Posterior vena cava (tissue), 2 donors: ENCODE measurements at places on chromosomes 4 and X. TPM values are rescaled to one million over a fixed set of nuclear protein-coding genes. Genes with fewer than 3 reads are reported as not detected.

DNA sequence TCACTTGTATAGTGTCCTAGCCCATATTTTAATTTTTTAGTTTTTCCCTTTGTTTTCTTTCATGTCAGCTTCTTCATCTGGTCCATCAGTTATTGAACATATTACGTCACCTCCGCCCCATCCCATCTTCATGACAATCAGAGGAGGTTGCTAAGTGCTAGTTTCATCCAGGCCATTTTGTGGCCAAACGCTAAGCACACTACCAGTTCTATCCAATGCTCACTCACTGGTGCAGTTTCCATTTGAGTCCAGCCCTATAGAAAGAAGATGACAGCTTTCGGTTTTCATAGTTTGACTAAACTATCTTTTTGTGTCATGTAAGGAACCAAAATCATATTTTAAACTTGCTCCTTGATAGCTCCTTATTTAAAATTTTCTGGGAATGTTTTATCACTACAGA is 304.2 kb downstream of the TENM3 start:
- no peak for DNase-seq

GRCh38 chr4:122450847-122451246 is 5.7 kb downstream of the IL2 start:
- DNase-seq: no peak

DNA sequence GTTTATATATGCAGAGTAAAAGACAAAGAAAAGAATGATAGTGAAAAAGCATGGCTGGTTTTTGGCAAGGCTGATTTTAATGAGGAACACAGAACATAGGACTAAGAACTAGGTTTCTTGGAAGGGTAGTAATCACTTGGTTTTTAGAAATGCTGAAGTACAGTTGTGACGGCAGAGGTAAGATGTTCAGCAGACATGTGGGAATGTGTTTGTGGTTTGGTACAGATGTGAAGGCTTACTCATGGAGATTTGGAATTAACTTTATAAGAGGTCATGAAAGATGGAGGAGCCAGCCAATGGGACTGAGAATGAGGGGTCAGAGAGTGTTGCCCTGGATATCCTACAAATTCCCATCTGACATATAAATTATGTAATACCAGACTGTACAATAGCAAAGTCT is 243.6 kb downstream of the NPFFR2 start:
- DNase-seq: no peak

Gene FDCSP
- not detected for total RNA-seq

- DNase-seq: no peak
Observed at GRCh38 chrX:42087960-42088359, 164.6 kb upstream of the CASK start.

- no peak for DNase-seq
Observed at GRCh38 chrX:66203114-66203513, 39.1 kb downstream of the HEPH start.

DNA sequence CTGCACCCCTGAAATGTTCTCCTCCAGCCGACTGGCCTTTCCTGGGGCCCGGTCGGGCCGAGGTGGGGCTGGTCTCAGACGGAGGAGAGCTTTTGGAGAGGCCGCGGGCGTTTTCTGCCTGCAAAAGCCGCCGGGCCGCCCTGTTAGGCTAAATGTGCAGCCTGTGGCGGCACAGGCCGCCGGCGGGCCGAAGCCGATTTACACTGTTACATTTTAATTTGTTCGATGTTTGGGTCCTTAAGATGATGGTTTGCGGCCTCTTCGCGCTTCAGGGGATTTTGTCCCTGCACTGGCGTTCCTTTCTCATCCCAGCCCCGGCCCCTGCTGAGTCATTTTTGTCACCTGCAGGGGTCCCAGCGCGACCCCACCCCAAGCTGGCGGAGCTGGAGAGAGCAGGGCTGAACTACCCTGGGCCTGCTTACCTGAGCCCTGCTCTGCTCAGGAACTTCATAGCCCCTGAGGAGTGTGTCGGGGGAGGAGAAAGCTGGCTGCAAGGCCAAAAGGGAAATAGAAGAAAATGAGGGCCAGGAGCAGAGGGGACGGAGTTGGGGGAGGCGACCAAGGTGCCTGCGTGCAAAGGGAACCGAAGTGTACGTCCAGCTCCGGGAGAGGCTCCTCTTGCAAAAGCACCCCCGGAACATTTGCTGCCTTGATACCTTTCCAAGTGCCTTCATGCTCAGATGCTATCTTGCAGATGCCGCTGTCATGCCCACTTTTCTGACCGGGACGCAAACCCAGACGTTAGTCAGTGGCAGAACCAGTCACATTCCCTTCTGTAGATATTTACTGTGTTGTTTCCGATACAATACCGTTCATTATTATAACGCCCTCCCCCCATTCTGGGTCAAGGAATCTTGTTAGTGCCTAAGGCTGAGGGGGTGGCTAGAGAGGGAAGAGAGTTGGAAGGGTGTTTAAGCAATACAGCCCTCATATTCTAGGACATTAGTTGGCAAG is 977 bp upstream of the RBBP7 start:
- peak; percentile 86 for DNase-seq

DNA sequence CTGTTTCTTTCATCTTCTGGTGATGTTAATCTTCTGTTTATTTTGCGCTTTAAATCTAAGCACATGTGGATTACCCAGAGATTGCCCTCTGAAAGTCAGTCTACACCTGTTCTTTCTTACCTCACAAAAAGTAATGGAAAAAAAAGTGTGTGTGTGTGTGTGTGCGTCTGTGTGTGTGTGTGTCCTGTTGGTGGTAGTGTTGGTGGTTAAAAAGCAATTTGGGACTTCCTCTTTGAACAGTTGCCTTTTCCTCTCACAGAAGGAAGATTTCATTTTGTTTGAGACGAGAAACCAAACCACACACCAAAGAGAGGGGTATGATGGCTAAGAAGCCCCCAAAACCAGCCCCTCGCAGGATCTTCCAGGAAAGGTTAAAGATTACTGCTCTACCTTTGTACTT is at the start of gene STAP1:
Gene STAP1, plus strand, starts transcription at position 235 of the 400 bp plus-strand sequence. Its CDS starts 83 bp downstream, at position 318.
- no peak for DNase-seq

- peak; percentile 72 for DNase-seq
Observed at GRCh38 chr4:4854649-4855295, 4.7 kb upstream of the MSX1 start.

DNA sequence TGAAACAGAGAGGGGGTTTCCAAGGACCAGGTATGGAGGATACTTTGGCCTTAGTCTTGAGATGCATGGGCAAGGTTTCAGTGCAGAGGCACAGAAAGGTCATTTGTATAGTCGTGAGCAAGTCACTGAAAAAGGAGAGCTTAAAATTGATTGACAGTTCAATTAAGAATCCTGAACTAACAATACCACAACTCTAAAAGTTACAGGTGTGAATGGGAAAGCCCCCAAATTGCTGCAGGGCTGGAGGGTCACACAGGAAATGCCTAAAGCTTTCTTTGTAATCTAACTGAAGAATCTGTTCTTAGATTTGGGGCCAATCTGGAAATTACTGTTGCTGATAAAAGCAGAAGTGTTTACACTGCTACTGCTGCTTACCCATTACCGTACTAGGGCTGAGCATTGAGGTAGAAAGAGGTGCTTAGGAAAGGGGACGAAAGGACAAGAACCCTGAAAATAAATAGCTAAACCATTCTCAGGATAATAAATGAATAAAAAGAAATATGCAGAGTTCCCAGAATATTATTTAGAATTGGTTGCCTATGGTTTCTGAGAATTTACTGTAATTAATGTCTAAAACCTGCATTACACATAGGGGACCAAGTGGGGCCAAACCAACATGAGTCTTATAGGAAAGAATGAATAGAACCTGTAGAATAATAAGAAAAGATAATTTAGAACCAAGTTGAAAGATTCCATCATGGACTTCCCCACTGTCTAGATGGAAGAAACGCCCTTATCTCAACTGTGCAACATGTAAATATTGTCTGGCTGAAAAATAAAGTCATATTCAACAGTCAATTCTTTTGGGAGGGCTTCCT is 91.9 kb upstream of the PPP1R2C start:
- no peak for DNase-seq

DNA sequence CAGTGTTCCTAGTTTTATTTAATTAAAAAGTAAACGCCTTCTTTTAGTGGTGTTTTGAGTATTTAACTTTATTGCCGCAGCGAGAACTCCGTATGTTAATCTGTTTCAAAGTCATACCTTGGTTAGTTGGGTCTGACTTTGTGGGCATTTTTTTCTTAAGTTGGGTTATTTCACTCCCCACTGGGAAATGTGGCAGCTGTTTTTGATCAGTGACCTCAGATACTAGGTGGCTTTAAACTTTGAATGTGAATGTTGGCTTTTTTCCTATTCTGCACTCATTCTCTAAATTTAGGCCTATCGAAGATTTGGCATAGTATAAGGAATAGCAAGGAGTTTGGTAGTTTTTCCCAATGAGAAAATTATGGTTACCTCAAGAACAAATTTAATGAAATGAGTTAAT is 85.9 kb downstream of the FIP1L1 start:
- no peak for DNase-seq

Gene LAS1L
- 18.7 TPM for total RNA-seq

Gene WDR17
- total RNA-seq: 3.0 TPM

GRCh38 chr4:179664430-179665027 is 2222.3 kb upstream of the AGA start:
- peak; percentile 37 for DNase-seq

- DNase-seq: no peak
Observed at GRCh38 chr4:74114234-74114633, 15.2 kb upstream of the CXCL2 start.

Gene UGDH
- 167 TPM for total RNA-seq

GRCh38 chr4:177092807-177093206 is 216.9 kb upstream of the NEIL3 start:
- no peak for DNase-seq

DNA sequence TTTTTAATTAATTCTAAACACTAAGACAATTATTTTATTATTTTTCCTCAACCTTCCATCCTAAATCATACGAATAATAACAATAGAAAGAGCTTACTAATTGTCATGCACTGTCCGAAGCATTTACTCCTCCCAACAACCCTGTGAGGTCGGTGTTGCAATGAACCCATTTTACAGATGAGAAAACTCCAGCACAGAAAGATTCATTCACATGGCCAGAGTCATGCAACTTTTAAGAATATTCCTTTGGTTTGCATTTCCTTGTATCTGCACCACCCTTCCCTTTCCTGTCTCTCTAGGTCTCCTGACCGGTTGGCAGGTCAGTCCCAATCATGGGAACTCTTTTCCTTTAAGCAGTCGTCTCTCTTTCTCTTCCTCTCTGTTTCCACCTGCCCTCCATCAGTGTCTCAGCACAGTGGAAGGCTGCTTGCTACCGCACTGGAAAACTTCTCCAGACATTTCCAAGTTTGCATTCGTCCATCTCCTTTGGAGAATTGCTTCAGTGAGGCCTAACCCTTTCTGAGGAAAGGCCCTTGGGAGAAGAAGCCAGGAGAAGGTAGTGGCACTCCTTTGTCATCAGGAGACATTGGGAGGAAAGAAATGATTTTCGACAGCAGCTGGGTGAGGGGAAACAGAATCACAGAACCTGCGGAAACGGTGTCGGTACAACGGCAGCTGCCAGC is 1.9 kb upstream of the TMSB4X start:
- DNase-seq: no peak

DNA sequence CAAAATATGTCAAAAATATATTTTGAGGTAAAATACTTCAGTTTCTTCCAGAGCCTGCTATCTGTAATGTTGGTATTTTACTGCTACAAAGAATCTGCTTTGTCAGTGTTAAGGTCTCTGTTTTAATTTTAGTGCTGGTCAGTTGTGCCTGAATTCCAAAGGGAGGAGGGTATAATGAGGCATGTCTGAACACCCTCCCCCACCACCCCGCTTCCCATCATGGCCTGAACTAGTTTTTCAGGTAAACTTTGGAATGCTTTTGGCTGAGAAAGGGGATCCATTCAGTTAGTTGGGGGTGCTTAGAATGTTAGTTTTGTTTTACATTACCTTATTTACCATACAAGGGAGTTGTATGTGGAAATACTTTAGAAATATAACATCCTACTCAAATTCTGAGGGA is 158.5 kb downstream of the MID1IP1 start:
- DNase-seq: no peak

DNA sequence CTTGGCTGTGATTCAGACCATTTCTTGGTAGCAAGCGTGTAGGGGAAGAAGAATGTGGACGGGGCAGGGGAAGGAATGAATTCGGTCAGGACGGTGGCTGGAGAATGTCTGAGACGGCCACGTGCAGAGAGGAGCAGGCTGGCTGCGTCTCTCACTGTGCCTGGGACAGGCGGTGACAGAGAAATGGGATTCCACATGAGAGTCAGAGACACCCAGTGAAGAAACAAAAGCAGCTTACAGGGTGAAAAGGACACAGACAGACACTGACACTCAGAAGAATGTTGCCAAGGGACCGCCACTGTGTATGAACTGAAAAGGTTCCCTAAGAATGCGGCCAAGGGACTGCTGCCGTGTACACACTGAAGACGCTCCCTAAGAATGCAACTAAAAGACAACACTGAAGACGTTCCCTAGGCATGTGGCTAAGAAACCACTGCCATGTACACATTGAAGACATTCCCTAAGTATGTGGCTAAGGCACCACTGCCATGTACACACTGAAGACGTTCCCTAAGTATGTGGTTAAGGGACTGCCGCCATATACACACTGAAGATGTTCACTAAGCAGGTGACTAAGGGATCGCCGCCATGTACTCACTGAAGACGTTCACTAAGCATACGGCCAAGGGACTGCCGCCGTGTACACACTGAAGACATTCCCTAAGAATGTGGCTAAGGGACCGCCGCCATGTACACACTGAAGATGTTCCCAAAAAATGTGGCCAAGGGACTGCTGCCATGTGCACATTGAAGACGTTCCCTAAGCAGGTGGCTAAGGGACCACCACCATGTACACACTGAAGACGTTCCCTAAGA is 49.1 kb downstream of the DHRSX start:
- peak; percentile 37 for DNase-seq

DNA sequence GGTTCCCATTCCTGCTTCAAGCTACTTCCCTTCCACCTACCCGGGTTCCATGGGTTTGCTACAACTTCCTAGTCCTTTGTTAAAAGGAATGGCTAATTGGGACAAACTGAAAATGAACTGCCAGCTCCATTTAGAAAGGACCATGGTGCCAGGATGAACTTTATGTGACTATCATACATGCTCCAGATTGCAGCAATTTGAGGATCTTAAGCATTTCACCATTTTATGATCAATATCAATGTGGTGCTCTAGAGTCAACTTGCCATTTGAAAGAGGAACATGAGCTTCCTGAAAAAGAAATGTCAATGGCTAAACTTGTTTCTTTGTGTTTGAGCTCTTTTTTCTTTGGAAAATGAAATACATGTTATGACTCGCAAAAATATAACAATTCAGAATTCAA is 92.7 kb upstream of the IL15 start:
- no peak for DNase-seq

DNA sequence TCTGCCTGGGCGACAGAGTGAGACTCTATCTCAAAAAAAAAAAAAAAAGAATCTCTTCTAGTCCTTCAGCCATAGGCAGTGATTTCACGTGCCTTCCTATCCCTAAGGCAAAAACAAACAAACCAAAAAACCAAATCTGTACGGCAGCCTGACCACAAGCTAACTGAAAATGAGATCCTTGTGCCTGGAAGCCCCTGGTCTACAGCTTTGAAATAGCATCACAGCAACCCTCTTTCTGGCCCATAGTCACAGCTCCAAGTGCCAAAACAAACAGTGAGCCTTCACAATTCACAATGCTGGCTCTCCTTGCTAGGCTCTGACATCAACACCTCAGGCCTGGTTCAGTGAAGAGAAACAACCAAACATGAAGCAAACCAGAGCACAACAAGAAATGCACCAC is 46.1 kb downstream of the TMEM150C start:
- no peak for DNase-seq
